NCI-H1105 (cell line): ENCODE measurements at places on chromosomes 1 and 21.

DNA sequence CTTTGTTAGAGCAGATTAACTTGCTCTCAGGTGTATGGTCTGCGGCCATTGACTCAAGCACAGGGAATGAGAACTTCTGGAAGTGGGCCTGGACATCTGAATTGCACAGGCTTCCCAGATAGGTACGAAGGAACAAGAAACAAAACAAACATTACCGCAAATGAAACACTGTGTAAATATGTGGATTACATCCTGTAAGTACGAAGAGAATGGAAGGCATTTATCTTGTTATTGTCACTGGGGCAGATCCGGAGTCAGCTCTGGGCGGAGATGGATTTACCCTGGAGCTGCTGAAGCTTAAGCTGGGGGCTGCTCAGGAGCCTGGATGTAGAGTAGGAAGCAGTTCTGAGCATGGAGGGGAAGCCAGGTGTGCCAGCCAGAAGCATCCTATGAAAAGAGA is 6.8 kb downstream of the HES2 start:
- DNase-seq: no peak

- no peak for DNase-seq
These were observed 21.6 kb downstream of the TCEA3 start for GRCh38 chr1:23403038-23403336.

- no peak for DNase-seq
These were observed 2.9 kb downstream of the C1QA start for GRCh38 chr1:22639286-22639685.

DNA sequence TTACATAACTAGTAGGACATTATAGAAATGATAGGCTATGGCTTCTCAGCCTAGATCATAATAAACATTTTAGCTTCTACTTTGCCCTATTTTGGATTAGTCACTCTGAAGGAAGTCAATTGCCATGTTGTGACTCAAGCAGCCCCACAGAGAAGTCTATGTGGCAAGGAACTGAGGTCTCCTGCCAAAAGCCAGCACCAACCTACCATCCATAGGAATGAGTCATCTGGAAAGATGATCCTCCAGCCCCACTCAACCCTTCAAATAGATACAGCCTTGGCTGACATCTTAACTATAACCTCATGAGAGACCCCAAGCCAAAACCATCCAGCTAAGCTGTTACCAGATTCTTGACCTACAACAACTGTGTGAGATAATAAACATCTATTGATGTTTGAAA is 76.3 kb upstream of the BEND5 start:
- no peak for DNase-seq

DNA sequence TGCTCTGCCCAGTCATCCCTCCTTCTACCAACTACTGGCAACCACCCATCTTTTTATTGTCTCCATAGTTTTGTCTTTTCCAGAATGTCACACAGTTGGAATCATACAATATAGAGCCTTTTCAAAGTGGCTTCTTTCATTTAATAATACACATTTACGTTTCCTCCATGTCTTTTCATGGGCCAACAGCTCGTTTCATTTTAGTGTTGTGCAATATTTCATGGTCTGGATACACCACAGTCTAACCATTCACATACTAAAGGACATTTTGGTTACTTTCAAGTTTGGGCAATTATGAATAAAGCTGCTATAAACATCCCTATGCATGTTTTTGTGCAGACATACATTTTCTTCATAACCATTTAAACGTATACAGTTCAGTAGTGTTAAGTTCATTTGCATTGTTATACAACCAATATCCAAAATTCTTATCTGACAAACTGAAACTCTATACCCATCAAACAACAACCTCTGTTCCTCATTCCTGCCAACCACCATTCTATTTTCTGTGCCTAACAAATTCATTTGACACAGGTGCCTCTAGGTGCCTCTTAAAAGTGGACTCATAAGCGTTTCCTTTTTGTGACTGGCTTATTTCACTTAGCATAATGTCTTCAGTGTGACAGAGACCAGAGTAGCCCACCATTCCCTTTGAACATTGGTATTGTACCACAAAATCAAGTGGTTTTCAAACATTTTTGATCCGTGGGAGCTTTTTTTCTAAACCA is 138.1 kb downstream of the NR5A2 start:
- DNase-seq: no peak

DNA sequence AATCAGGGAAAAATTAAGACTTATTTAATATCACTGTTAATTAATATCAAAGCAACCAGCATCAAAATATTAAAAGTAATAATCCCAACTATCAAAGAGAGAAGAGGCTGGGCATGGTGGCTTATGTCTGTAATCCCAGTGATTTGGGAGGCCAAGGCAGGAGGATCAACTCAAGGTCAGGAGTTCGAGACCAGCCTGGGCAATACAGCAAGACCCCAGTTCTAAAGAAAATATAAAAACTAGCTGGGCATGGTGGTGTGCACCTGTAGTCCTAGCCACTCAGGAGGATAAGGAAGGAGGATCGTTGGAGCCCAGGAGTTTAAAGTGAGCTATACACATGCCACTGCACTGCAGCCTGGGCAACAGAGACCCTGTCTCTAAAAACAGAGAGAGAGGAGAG is 43.2 kb downstream of the AHCTF1 start:
- DNase-seq: no peak

- DNase-seq: no peak
These were observed 103.6 kb upstream of the GPR52 start for GRCh38 chr1:174344162-174344561.

- DNase-seq: no peak
These were observed 52.4 kb downstream of the TOR1AIP2 start for GRCh38 chr1:179825206-179825605.

GRCh38 chr1:182080955-182081582 is 19.6 kb upstream of the ZNF648 start:
- peak; percentile 29 for DNase-seq

GRCh38 chr21:39232861-39233291 is 49.6 kb upstream of the PSMG1 start:
- no peak for DNase-seq

GRCh38 chr1:156766298-156767100 is 836 bp upstream of the PRCC start:
- DNase-seq: no peak

GRCh38 chr1:237556911-237557310 is 333.8 kb downstream of the ZP4 start:
- DNase-seq: no peak

DNA sequence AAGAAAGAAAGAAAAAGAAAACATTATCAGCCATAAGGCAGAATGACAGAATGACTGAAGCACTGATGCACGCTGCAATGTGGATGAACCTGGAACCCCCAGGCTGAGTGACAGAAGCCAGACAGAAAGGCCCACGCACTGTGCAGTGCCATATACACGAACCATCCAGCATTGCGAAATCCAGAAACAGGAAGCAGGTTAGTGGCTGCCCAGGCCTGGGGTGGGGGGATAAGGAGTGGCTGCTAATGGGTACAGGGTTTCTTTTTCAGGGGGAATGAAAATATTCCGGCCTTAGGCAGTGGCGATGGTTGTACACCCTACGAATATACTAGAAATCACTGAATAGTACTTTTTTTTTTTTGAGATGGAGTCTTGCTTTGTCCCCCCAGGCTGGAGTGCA is 57.0 kb downstream of the CHD5 start:
- DNase-seq: no peak

DNA sequence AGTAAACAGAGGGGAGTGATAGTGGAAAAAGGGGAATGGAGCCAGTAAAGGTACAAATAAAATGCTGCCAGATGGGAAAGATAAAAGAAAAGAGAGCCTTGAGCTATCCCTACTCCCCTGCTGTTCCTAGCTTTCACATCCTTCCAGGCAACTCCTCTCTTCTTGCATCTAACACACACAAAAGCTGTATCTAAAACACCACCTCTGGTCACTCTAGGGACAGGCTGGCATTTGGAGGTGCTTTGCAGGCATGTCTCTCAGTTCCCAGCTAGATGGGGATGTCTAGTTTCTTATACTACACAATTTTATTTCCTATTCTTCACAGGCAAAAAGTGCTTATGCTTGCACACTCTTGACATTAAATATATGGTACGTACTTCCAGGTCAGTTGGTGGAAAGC is 185.1 kb upstream of the ST6GALNAC5 start:
- no peak for DNase-seq

- DNase-seq: no peak
These were observed 3.4 kb downstream of the GPA33 start for GRCh38 chr1:167086768-167087167.

DNA sequence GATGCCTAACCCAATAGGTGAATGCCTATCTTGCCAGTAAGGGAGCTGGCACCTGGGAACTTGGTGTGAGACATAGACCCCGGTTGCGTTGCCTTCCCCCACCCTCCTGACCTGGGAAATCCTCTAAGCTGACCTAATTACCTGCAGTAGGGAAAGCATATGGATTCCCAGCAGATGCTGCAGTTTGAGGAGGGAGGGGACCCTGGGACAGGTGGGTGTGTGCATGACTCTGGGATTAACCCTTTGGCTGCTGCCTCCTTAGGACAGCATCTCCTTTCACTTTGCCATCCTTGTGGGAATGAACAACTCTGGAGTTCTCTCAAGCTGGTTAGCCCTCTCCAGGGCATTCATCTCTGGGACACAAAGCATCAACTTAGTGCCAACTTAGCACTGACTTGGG is 16.4 kb upstream of the NFASC start:
- no peak for DNase-seq

GRCh38 chr1:78333502-78333901 is 157.3 kb upstream of the PTGFR start:
- DNase-seq: no peak

DNA sequence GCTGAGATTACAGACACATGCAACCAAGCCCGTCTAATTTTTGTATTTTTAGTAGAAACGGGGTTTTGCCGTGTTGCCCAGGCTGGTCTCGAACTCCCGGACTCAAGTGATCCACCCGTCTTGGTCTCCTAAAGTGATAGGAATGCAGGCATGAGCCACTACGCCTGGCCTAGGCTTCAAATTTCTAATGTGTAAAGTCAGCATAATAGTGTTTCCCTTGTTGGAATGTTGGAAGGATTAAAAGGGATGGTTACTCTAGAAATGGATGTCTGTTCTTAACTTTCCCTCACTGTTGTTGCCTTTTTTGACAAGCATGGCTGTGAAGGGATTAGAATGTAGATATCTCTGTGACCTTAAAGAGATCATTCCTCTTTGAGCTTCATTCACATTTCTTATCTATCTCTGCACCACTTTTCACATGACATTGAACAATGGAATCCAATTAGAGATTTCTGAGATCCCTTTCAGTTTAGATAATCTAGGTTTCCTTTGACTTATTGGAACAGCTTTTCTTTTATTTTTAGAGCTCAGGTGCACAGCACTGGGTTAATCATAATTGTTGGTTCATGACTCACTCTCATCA is 33.7 kb downstream of the NFASC start:
- no peak for DNase-seq

- DNase-seq: no peak
These were observed 20.6 kb upstream of the TBX15 start for GRCh38 chr1:119008483-119009311.

DNA sequence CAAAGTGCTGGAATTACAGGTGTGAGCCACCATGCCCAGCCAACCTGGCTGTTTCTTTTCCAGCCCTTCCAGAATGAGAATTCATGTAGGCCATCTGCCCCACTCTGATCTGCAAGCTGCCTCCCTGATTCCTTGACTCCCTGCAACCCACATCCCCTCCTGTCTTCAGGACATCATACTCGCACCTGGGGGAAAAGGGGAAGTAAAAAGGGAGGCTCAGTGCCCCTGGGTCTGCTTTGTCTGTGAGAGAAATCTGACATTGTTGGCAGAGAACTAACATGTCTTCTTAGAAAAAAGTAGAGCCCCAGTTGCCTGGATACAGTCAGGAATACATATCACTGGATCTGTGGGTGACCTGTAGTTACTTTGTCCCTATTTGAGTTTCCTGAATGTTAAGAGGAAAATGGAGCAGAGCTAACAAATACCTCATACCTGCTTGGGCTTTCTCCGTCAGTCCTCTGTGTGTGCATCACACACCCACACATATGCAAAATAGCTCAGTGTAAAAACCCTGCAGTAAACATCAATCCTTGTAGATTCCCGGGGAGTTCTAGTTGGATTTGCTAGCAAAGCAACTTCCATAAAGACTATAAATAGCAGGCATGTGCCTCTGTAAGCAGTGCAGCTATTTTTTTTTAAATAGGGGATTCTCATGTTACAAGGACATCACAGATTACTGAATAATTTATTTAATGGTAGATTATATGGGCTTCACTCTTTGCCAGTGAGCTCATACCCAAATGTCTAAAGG is 62.9 kb downstream of the TEX35 start:
- DNase-seq: no peak

DNA sequence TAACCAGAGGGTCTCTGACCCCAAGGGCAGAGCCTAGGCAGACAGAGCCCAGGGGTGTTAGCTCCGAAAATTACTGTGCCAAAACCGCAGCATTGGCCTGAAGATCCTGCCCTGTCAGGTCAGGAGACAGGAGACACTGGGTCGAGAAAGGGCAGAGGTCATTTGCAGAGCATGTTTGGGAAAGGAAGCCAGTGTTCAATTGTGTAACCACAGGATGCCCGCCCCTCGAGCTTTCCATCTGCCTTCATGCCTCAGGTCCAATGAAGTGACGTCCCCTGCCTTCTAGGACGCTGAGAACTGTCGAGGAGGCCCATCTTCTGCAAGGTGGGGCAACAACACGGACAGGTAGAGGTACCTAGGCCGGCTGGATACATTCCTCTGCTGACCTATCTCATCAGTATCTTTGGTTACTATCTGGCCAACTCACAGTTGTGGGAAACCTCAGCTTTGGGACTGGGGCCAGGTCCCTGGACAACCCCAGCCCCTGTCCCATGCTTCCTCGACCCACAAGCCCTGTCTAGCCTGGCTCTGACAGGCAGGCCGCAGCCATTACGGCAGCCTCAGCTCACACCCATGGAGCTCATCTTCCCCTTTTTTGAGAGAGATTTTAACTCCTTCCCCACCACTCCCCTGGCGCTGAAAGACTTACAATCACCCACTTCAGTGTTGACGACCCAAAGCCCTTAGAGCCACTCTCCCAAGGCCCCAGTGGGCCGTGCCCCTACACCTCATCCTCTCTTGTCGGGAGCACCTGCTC is 1.3 kb downstream of the ARL8A start:
- no peak for DNase-seq

DNA sequence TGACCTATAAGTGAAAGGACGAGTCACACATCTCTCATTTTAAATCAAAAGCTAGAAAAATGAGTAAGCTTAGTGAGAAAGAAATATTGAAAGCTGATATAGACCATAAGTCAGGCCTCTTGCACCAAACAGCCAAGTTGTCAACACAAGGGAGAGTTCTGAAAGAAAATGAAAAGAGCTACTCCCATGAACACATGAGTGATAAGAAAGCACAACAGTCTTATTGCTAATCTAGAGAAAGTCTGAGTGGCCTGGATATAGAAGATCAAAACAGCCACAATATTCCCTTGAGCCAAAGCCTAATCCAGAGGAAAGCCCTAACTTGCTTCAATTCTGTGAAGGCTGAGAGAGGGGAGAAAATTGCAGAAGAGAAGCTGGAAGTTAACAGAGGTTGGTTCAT is 175.0 kb downstream of the SMYD3 start:
- DNase-seq: no peak

DNA sequence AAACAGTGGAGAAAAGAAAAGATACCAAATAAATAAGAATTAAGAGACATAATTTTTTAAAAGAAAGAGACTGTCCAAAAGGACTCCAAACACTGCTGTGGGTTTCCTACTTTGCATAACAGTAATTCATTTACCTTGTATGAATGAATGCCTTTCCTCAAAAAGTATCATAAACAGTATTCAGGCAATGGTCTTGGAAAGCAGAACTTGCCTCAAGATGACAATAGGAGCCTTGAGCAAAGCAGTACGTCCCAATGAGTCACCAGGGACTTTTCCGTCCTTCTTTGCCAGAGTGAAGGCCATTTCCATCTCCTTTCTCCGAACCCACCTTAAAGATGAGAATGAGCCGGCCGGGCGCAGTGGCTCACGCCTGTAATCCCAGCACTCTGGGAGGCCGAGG is 186.4 kb downstream of the ZBTB18 start:
- DNase-seq: no peak

GRCh38 chr1:224831501-224831900 is 98.0 kb upstream of the DNAH14 start:
- no peak for DNase-seq
